Spleen (tissue), 13 donors: ENCODE measurements at places on chromosomes 3 and 15. TPM values are rescaled to one million over a fixed set of nuclear protein-coding genes. Genes with fewer than 3 reads are reported as not detected.

The IQCF5 gene
- total RNA-seq: not detected

The PSTPIP1 gene
- 62.0 TPM for total RNA-seq

- no peak for DNase-seq
- peaks cover 42% of the 10 kb centered on the region for H3K4me1 ChIP-seq
- H3K27ac ChIP-seq: peak overlapping the region; percentile 85
- no peaks in the 10 kb centered on the region for H3K36me3 ChIP-seq
- peak overlapping the region; percentile 43 for H3K4me3 ChIP-seq
Observed at GRCh38 chr15:101486696-101487459, 2.6 kb downstream of the PCSK6 start.

DNA sequence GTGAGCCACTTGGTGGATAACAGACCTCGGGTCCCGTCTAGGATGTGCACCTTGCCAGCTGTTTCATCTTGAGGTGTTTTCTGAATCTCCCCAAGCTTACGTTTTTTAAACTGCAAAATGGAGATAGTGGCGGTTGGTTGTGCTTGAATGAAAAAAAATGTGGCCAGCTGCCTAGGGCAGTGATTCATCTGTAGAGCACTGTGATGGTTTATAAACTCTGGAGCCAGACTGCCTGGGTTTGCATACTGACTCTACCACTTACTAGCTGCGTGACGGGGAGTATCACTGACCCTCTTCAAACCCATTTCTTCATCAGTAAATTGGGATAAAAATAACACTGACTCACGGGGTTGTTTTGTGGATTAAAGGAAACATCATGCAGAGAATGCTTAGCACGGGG, 159.1 kb downstream of the CHL1 start:
- DNase-seq: no peak
- H3K4me1 ChIP-seq: no peaks in the 10 kb centered on the region
- H3K4me3 ChIP-seq: no peak overlapping the region
- H3K27me3 ChIP-seq: no peaks in the 10 kb centered on the region
- H3K36me3 ChIP-seq: no peaks in the 10 kb centered on the region

DNA sequence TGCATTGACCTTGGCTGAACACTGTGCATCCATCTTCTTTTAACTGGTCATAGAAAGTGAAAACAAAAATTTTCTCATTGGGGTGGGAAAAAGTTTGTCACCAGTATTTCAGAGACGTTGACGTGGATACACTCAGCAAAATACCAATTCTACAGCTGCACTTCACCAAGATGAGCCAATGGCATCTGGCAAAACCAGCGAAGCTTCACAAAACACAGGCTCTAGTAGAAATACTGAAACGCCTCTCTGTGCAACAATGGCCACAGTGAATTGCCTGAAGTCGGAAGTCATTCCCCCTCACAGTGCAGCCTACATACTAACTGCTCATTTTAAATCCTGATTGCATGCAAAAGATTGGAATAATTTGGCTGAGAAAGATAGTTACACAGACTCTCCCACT, 17.0 kb downstream of the PCYT1A start:
- H3K4me1 ChIP-seq: peaks cover 51% of the 10 kb centered on the region
- peaks cover 72% of the 10 kb centered on the region for H3K36me3 ChIP-seq
- no peaks in the 10 kb centered on the region for H3K27me3 ChIP-seq
- H3K4me3 ChIP-seq: no peak overlapping the region
- H3K27ac ChIP-seq: no peak overlapping the region
- no peak for DNase-seq

- no peak overlapping the region for H3K27ac ChIP-seq
- no peaks in the 10 kb centered on the region for H3K4me1 ChIP-seq
- H3K27me3 ChIP-seq: no peaks in the 10 kb centered on the region
- H3K4me3 ChIP-seq: no peak overlapping the region
- DNase-seq: no peak
- H3K36me3 ChIP-seq: no peaks in the 10 kb centered on the region
Observed at GRCh38 chr3:102089904-102090720, 240.8 kb downstream of the NFKBIZ start.
